ENCODE measurements at places on chromosomes 4 and X.

- DNase-seq = no peak
Observed at GRCh38 chr4:53790286-53790685, 199.0 kb upstream of the LNX1 start.

DNA sequence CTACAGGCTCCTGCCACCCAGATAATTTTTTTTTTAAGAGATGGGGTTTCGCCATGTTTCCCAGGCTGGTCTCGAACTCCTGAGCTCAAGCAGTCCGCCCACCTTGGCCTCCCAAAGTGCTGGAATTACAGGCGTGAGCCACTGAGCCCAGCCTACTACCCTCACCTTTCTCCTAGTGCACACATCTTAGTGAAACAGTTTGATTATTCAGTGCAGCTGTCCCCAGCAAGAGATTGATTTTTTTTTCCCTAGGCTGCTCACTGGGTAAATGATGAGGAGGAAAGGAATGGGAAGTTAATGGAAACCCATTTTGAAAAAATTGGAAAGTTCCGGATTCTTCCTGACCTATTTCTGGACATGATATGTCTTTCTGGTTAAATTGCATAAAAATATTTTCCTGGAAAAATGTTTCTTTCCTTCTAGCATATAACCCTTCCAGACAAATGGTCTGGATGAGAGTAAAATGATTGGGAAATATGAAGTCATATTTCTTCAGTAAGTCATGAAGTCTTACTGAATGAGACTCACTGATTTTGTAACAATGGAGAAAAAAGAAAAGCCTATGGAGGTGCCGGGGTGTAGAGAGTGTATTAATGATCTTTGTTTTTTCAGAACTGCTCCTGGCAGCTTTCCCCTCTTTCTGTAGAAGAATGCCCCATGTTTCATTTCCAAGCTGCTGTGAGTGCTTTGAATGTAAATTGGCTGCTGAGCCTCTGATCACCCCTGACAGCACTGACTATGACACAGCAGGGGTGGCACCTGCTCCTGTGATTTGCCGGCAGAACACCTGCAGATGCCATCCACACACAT, 19.5 kb upstream of the ZNF41 start:
- no peak for DNase-seq

DNA sequence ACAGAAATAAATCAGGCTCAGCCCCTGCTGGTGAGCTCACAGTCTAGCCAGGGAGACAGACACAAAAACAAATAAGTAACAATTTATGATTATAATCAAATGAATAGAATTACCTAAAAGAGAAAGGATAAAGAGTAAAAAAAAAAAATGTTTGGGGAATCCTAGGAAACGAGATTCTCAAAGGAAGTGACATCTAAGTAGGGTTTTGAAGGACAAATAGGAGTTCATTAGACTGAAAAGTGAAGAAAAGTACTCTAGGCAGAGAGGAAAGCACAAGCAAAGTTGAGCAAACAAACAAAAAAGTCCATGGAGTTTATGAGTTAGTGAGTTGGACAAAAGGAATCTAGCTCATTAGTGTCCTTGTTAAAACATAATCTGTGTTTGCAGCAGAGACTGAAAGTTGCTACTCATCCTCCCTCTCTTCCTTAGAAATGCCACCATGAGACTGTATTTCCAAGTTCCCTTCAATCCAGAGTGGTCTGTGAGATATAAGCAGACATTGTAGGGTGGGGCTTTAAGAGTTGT, 145.6 kb downstream of the SPATA18 start:
- no peak for DNase-seq

DNA sequence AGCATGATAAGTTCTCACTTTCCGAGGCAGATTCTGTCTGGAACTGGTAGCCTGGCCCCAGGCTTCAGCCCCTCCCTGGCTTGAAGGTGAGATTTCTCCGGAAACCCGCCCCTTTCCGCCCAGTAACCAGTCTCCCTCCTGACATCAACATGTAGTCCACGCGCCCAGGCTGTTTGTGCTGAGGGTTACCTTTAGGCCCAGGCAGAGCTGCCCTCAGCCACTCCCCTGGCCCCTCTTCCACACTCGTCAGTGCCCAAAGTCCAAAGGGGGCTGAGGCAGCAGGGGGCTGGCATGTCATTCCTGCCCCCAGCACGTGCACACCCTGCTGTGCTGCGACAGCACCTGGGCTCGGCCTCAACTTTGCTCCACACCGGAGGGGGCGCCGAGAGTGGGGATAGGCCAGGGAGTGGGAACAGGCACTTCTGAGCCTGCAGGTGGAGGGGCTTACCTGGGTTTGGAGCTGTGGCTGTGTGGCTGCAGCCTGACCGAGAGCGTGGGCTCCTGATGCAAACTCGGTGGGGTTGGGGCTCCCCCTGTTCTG, 69.5 kb upstream of the ANK2 start:
- no peak for DNase-seq

GRCh38 chr4:6767386-6767747, 15.2 kb upstream of the KIAA0232 start:
- no peak for DNase-seq

All from hematopoietic multipotent progenitor cell treated with erythropoietin and hydrocortisone succinate and interleukin-3 and kit ligand, for 8 days (in vitro differentiated cells).